Glomerular endothelial cell (primary cell): ENCODE measurements at places on chromosomes 2 and 18. TPM values are rescaled to one million over a fixed set of nuclear protein-coding genes. Genes with fewer than 3 reads are reported as not detected.

GRCh38 chr2:227513113-227513512 is 41.2 kb downstream of the AGFG1 start:
- DNase-seq = no peak

GRCh38 chr2:214577769-214578168 is 166.9 kb downstream of the VWC2L start:
- no peak for DNase-seq

- DNase-seq = no peak
Measured at GRCh38 chr2:100957996-100958653, 44.0 kb upstream of the RPL31 start.

DNA sequence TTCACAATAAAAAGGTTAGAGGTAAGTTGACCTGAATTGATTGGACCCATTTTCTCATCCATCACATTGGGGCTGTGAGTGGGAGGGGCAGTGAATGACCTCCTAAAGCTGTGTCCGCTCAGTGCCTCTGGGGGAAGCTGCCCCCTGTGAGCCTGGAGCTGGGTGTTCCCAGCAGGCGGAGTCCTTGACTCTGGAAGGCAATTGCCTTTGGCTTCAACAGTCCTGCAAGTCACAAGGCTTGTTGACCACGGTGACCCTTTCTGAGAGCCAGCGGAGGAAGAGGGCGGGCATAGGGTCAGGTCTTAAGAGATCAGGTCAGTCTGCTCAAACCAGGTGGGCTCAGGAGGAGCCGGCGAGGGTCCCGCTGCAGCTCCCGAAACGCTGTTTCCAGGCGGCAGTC is 1.1 kb upstream of the CIDEA start:
- no peak for DNase-seq

DNA sequence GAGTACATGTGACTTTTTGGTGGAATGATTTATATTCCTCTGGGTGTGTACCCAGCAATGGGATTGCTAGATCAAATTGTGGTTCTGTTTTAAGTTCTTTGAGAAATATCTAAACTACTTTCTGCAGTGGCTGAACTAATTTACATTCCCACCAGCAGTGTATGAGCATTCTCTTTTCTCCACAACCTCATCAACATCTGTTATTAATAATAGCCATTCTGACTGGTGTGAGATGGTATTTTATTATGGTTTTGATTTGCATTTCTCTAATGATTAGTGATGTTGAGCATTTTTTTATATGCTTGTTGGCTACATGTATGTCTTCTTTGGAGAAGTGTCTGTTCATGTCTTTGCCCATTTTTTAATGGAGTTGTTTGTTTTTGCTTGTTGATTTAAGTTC is 267.4 kb upstream of the NT5C1B start:
- DNase-seq = no peak

DNA sequence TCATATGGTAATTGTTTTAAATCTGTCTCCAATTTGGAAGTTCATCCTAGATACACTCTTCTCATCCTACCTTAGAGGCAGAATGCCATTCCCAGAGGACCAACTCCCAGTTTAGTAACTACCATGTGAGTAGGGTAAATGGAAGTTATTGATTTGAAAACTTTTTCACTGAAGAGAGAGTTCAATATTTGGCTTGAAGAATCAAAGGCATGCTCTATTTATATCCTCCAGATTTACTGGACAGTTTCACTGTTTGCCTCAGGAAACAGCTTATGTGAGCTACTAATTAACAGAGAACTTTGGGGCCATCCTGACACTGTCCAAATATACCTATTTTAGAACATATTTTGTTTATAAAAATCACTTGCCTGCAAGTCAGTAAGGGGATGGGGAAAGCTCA is 607.2 kb upstream of the GYPC start:
- no peak for DNase-seq

DNA sequence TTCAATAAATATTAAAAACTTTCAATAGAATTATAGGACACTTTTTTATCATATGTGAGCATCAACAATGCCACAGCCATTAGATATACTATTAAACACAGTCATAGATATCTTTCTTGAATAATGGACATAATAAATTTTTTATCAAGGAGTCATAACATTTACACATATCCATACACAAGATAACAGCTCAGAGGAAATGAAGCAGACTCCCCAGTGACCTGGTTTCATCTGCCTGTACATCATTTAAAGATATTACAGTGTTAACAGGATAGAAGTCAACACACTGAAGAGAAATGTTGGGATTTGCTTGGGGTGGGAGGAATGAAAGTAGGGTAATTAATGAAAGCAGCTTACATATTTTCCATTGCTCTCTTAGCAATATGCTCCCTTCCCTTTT is 5.1 kb downstream of the SCG2 start:
- DNase-seq = no peak

DNA sequence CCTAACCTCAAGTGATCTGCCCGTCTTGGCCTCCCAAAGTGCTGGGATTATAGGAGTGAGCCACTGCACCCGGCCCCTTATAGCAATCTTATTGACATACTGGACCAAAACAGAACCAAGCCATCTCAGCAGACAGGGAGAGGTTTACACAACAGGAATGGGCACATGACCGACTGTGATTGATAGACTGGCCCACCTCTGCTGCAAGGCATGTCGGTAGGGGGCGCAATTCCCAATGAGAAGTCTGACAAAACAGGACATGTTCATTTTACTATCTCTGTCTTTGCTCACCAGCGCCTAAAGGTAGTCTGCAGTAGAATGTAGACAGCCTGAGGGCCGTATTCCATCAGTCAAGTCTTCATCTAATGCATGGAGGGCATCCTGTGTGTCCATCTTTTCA is 2.0 kb downstream of the LYPD6B start:
- DNase-seq = no peak

DNA sequence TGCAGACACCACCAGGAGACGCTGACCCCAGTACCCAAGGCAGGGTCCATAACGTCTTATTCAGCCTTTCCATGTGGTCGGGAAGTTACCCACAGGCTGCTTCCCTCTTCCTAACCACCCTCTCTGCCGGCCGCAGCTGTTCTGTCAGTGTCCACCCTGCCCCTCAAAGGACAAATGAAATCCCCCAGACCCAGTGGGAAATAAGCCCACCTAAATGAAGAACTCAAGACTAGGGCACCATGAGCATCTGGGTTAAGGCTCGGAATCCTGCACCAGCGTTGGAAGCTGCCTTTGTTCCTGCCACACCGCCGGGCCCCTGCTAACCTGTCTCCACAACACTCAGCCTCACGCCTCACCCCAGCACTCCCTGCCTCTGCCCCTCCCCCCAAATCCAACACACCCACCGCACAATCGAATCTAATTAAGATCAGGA is 21.7 kb downstream of the BCL11A start:
- DNase-seq = no peak

The DPP10 gene
- total RNA-seq = not detected in 2 replicates
